GM12878 (cell line): ENCODE measurements at places on chromosomes 12 and 14. TPM values are rescaled to one million over a fixed set of nuclear protein-coding genes. Genes with fewer than 3 reads are reported as not detected.

SLC7A8 gene
- total RNA-seq = 0.28 and 0.45 TPM in 2 replicates

KTN1 gene
- 87.5 and 92.1 TPM in 2 replicates for total RNA-seq

DNA sequence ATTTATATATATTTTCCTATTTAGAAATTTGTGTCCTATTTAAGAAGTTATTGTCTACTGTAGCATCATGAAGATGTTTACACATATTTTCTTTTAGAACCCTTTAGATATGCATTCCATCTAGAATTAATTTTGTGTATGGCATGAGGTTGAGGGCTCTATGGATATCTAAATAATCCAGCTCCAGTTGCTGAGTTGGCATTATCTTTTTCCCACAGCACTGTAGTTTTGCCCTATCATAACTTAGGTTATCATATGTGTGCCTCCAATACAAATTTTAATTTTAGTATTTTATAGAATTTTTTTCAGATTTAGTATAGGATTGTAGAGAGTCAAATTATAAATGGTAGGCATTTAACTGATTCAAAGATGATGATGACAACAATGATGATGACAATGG is 159.3 kb downstream of the NPAS3 start:
- DNase-seq = no peak

DNA sequence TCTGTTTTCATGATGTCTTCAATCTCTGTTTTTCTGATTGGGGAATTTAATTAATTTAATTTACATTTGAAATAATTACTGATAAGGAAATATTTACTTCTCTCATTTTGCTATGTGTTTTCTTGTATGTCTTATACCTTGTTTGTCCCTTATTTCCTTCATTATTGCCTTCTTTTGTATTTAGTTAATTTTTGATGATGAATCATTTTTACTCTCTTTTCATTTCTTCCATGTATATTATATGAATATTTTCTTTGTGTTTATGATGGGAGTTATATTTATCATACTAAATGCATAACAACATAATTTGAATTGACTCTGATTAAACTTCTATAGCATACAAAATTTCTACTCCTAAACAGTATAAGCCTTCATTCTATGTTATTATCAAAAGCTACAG is 309.6 kb downstream of the LRFN5 start:
- DNase-seq = no peak

GRCh38 chr12:47216150-47216677 is 136.5 kb upstream of the AMIGO2 start:
- peak; percentile 74 for DNase-seq

- no peak for DNase-seq
These were observed at the start of gene TCL1A for GRCh38 chr14:95713596-95714371. Gene TCL1A (minus strand): TSS chr14:95714125. CDS start chr14:95714066, 59 bp downstream.

DNA sequence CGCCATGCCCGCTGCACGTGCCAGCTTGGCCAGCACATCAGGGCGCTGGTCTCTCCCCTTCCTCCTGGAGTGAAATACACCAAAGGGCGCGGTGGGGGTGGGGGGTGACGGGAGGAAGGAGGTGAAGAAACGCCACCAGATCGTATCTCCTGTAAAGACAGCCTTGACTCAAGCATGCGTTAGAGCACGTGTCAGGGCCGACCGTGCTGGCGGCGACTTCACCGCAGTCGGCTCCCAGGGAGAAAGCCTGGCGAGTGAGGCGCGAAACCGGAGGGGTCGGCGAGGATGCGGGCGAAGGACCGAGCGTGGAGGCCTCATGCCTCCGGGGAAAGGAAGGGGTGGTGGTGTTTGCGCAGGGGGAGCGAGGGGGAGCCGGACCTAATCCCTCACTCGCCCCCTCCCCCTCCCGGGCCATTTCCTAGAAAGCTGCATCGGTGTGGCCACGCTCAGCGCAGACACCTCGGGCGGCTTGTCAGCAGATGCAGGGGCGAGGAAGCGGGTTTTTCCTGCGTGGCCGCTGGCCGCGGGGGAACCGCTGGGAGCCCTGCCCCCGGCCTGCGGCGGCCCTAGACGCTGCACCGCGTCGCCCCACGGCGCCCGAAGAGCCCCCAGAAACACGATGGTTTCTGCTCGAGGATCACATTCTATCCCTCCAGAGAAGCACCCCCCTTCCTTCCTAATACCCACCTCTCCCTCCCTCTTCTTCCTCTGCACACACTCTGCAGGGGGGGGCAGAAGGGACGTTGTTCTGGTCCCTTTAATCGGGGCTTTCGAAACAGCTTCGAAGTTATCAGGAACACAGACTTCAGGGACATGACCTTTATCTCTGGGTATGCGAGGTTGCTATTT is 914 bp upstream of the CCND2 start:
- no peak for DNase-seq

GRCh38 chr12:107439026-107439738 is 246.4 kb upstream of the PWP1 start:
- DNase-seq = no peak
